Fibroblast of lung (primary cell): ENCODE measurements at places on chromosomes 16 and 17.

DNA sequence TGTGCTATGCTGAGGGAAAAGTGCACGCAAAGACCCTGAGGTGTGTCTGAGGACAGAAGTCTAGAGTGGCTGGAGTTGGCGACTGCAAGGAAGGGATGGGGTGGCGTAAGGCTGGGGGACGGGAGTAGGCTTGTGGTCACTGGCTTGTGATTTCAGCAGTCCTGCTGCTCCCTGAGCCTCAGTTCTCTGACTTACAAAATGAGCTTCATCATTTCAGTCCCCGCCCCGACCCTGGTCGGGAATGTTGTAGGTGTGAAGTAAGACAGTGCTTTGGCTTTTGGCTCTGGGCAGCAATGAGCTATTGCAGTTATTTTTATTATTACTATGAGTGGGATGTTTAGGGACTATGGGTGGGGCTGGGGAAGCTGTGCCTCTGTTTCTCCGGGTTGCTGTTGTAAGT lies 8.6 kb downstream of the ADGRG1 start:
- peak; percentile 16 for DNase-seq

GRCh38 chr16:56554441-56554840 lies 10.4 kb upstream of the MT4 start:
- no peak for DNase-seq

DNA sequence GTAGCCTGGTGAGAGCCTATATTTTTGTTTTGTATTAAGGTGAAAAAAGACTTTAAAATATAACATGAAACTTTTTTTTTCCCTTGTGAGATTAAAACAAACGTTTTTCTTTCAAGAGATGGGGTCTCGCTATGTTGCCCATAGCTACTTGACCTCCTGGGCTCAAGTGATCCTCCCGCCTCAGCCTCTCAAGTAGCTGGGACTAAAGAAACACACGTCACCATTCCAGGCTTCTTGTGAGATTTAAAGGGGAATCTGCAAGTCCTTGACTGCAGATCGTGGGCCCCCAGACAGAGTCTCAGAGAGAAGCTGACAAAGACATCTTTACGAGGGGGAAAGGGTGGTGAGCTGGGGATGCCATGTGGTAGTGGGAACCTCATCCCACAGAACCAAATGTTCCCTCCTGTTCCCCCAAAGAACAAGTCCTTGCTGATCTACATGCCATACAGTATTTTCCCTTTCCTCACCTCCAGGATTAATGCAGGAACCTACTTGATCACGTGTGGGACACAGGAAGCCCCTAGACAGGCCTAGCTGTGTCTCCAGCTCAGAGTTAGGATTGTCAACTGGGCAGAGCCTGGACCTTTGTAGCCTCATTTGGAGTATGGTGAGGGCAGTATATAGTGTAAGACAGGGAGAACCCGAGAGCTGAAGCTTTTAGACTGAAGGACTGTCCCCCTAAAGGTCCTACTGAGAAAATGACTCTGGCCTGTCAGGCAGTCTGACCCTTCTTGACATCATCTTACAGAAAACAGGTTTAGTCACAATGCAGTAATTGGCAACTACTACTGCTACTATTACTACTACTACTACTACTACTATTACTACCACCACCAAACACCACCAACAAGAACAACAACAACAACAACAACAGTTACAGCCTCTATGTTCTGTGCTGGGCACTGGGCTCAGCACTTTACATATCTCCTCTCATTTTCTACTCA lies 4.1 kb downstream of the MAP3K14 start:
- no peak for DNase-seq

- DNase-seq = no peak
Observed at GRCh38 chr17:77027271-77027889, 113.4 kb upstream of the SEC14L1 start.

GRCh38 chr17:71799657-71800056 lies 321.2 kb upstream of the SOX9 start:
- no peak for DNase-seq
